ENCODE measurements at places on chromosomes 3 and 15.

DNA sequence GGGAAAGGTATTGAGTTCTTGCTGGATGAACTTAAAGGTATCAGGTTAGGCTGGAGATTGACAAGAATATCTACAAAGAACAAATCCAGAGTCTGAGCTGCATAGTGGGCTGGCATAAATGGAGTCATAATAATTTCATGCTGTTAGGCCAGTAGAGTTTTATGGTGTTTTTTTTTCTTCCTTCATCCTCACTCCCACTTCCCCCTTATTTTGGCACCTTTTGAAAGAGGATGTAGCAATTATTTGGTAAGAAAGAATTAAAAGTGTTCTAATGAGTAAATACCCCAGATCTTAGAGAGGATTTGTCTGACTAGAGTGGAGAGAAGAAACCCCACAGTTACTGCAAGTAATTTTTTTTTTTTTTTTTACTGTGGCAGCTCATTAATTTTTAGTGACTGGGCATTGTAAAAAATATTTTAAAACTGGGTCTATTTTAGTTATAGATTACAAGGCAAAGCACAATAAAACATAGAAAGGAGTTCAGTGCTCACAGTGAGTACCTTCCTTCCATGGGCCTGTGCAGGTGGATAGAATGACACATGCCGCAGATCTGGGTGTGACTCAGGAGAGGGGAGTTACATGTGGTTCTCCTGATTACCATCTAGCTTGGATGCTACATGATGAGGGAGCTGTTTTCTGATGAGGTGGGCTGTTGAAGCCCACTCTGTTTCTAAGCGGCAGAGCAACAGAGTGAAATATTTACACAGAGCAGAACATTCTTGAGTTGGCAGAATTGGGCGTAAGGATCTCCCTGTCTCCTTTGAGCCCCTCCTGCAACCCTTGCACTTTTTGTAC is 5.3 kb downstream of the EDEM1 start:
- DNase-seq, result no peak

- DNase-seq, result no peak
Measured at GRCh38 chr15:31202953-31203352, 101.4 kb upstream of the TRPM1 start.

DNA sequence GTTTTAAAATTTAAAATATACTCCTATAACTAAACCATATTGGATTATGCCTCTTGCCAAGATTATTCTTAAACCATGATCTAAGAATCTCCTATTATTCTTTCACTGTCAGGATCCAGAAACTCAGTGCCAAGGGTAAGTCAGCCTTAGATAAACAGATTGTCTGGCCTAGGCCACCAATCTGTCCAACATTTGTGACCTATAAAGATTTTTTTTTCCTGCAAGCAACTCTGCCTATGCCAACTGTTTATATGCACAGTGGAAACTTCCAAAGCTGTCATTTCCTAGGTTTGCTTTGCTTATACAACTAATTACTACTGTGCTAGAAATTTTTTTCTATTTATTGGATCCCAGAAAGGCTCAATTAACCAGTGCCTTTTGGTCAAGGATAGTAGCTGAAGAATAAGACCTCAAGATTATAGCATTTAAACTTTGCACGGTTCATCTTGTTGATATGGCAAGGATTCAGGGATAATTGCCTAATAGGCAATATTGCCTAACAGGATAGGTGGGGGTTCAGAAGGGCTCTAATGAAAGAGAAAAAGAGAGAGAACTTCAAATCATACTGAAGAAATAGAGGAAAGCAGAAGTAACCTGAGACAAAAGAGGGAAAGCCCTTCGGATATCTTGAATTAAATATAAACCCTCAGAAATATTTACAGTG is 22.8 kb downstream of the GAP43 start:
- DNase-seq, result no peak

DNA sequence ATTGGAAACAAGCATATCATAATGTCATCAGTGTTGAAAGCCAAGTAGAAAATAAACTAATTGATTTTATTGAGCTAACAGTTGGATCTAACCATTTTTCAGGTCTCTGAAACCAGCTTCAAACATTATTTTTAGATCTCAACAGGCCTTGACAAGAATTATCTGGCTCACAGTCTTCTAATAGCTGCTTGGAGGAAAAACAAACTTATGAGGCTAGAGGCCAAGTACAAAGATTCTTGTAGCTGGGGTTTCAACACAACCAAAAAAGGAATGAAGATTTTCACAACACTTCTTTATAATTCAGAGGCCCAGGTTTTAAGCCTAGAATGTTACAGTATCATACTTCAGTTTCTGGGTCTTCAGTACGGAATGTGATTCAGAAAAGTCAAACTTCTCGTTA is 3.7 kb downstream of the SETMAR start:
- peak; percentile 54 for DNase-seq

- no peak for DNase-seq
Measured at GRCh38 chr3:82773207-82773606, 1011.8 kb upstream of the GBE1 start.

DNA sequence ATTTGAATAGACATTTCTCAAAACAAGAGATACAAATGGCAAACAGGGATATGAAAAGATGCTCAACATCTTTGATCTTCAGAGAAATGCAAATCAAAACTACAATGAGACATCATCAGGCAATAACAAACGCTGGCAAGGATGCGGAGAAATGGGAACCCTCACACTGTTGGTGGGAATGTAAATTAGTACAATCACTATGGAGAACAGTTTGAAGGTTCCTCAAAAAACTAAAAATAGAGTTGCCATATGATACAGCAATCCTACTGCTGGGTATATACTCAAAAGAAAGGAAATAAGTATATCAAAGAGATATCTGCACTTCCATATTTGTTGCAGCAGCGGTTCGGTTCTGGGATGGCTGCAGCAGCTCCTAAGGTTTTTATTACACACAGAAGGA is 16.8 kb upstream of the LARS2 start:
- DNase-seq, result no peak

DNA sequence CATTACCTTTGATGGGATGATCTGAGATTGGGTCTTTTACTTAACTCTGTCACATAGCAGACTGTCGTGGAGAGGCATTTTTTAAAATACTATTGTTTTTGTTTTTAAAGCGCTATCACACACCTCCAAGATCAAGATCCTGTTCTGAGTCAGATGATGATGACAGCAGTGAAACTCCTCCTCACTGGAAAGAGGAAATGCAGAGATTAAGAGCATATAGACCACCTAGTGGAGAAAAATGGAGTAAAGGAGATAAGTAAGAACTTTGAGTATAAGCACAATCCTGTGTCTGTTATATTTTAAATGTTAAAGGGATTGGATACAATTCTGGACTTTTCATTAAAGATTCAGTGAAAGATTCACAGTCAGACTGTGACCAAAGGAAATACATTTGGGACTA is 18.4 kb upstream of the ZBTB47 start:
- peak; percentile 65 for DNase-seq

DNA sequence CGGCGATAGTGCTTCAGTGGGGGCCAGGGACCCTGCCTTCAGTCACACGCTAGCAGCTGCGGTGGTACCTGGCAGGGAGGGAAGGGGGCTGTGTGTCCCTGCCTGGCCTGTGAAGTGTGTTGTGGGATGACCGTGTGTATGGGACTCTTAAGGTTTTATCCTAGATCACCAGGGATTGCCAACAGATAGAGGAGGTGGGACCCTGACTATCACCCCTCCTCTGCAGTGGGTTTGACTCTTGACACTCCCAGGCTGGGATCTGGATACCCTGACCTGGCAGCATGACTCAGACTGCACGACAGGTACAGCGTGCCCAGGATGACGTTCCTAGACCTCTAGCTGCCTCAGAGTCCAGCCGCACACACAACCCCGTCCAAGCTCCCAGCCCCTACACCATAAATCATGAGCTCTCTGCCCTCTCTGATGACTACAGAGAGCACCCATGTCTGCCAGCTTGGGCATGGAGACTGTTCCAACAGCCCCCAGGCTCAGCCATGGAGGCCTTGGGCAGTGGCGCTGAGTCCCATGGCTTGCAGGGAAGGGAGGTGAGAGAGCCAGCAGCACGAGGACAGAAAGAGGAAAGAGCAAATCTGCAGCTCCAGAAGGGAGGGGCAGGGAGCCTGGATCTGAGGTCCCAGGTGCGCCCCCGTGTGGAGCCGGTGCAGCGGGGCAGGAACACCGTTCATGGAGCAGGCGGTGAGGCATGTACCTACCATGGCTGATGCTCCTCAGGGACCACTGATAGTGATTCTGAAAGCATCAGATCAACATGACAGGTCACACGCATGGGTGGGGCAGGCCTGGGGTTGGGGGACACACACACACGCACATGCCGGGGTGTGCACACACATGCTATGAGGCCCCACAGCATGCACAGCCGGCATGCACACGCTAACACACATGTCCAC is 71.0 kb downstream of the ADAMTS7 start:
- DNase-seq, result peak; percentile 57

DNA sequence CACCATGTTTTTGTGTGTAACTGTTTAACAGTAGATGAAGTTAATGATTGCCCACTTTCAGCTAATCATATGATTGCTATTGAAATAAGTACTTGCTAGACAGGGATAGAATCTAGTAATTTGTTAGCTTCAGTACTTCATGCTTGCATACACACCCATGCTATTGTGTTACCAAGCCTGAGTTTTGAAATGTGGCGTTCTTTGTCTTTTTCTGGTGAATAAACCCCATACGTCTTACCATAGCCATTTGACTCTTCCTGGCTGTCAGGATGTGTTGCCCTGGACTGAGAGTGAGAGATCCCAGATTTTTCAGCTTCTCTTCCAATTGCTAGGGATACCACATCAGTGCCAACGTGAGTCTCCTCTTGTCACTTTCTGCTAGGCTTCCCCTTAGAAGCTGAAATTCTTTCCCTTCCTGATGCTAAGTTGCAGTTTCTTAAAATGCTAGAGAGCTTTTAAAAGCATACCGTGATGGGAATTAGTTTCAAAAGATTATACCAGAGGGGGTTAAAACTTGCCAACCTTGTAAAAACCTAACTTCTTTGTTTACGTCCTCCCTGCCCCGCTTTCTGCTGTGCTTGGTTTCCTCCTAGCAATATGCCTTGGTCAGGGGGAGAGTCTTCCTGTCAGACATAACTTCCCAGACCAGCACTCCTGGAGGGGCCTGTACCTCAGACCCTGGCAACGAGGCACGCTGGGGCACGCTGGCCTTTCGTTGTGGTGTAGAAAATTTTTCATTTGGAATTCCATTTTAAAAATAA is 62.9 kb upstream of the ULK4 start:
- peak; percentile 37 for DNase-seq

GRCh38 chr15:85026304-85027032 is 44.8 kb downstream of the PDE8A start:
- DNase-seq, result no peak

DNA sequence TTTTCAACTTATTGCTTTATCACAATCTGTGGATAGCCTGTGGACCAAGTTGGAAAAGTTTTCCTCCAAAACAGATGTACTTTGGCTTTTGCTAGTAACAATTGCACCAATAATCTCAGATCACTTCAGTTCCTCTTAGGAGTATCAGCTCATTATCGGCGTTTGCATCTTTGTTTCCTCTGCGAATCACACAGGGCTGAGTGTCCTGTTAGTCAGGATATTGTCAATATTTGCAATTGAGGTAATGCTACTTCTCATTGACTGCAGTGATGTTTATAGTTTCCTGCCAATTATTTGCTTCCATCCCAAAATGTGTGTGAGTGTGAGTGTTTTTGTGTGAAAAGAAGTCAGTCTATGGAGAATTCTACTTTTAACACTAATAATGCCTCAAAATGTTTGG is 545.0 kb downstream of the SI start:
- no peak for DNase-seq

DNA sequence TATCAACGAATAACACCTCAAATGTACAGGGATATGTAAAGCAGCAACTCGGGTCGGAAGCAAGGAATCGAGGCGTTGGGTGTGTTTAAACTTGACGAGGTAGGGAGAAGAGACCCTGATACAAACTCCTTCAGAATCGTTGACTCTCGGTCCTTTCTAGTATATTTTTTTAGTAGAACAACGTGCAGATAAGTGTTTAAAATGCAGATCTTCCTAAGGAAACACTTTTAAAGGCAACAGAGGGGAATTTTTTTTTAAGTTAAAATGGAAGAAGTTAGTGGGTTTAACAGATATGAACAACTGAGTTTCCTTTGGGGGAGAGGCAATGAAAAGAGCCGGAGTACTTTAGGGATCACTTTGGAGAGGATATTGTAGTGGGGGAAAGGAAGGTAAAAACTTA is 1.1 kb upstream of the KPNA4 start:
- DNase-seq, result no peak

GRCh38 chr15:86106306-86106705 is 26.6 kb downstream of the AGBL1 start:
- no peak for DNase-seq

- no peak for DNase-seq
Measured at GRCh38 chr15:92943581-92943980, 43.5 kb downstream of the CHD2 start.

DNA sequence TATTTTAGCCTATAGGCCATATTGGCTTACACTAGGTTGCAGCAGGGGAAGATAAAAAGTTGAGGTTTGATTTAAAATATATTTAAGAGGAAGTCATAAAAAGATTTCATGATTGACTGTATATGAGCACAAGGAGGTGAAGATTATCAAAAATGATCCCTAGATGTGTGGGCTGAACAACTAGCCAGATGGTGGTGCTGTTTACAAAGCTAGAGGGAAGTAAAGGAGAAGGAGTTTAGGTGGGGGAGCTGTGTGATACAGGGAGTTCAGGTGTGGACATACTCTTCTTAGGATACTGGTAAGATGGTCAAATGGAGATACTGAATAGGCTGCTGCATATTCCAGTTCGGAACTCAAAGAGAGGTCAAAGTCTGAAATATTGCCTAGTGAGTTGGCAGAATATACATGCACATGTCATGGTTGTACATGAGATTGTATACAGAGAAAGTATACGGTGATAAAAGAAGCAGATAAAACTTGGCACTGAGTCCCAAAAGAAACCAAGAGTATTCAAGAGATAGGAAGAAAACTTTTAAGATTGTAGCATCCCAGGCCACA is 727.8 kb downstream of the NLGN1 start:
- DNase-seq, result peak; percentile 43

DNA sequence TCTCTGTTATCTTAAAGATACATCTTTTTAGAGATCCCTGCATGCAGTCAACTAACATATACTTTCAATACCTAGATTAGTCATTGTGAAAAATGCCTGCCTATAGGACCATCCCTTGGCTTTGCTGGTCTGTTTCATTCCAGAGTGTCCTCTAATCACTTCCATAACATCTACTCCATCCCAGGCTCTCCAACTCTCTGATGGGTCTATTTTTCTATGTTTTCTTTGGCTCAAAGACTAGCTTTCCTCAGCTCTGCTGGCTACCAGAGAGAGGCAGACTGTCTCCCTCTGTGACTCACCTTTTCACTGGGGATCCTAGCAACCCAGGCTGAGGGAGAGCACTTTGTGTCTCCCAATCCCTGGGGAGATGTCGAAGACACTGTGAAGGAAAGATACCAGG is 547.7 kb upstream of the MCTP2 start:
- no peak for DNase-seq

DNA sequence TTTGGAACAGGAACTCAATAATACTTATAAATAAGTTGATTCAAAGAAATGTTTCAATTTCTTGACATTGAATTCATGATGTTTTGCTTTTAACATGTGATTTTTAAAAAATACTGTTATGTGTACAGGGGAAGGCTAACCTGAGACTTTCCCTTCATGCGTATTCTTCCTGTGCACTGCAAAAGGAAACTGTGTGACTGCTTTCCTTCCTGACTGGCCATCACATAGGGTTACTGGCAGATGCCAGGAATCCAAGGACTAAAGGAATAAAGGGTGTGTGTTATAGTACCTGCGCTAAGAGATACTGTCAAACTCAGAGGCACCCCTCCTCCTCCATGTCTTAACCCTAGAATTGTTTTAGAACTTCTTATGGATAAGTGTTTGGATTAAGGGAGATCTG is 236.0 kb downstream of the UBE2E2 start:
- DNase-seq, result no peak

Data from fibroblast of pulmonary artery (primary cell).